ENCODE measurements at places on chromosomes 11 and 22. TPM values are rescaled to one million over a fixed set of nuclear protein-coding genes. Genes with fewer than 3 reads are reported as not detected.

DNA sequence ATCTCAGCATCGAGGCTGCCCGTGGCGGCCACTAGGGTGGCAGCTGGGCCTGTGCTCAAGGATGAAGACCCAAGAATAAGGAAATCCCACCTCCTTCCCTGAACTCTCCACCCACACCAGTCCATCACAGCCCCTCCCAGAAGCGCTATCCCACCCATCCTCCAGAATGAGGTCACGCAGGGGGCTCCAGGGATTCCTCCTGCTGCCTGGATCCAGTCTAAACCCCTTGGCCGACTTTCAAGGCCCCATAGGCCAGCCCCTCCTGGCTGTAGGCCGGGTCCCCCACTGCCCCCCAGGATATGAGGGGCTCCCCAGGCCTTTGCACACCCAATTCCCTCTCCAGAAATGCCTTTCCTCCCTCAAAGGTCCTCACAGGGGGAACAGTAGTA lies 19.0 kb upstream of the SCGB1A1 start:
- DNase-seq: no peak

DNA sequence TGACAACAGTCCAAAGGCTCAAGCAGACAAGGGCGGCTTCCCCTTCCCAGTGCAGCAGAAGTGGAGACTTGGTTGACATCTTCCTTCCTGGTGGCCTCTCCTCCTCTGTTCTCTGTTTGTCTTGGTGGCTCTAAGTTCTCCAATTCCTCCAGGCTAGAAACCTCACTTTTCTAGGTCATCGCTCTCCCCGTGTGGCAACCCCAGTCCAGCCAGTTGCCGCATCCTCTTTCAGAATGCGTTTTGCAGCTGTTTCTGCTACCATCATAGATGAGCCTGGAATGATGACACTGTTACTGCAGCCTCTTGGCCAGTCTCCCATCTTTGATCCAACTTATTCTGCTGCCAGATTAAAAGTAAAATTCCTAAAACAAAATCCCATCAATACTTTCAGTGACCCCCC lies 201.5 kb downstream of the TRIM29 start:
- no peak for DNase-seq

- no peak for DNase-seq
Measured at GRCh38 chr11:59691156-59691555, 22.3 kb upstream of the PATL1 start.

DNA sequence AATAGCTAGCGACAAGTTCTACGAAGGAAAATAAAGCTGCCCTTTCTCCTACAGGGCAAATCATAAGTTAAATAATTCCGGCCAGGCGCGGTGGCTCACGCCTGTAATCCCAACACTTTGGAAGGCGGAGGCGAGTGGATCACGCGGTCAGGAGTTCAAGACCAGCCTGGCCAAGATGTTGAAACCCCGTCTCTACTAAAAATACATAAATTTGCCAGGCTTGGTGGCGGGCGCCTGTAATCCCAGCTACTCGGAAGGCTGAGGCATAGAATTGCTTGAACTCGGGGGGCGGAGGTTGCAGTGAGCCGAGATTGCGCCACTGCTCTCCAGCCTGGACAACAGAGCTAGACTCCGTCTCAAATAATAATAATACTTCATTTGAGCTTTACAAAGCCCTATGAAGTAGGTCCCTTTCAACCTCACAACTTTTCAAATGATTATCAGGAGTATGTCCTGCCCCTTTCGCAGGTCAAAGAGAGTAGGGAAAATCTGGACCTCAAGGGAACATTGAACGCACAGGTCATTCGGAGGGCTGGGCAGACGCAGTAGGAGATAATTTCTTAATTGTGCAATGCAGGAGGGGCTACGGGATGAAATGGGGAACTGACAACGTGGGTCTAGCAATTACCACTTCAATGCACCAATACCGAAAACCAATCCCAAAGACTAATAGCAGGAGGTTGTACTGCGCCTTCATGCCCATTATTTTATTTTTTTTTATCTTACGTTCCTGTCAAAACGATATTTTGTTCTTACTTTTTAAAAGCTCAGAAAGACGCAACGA lies 590 bp downstream of the COMMD9 start:
- no peak for DNase-seq

DNA sequence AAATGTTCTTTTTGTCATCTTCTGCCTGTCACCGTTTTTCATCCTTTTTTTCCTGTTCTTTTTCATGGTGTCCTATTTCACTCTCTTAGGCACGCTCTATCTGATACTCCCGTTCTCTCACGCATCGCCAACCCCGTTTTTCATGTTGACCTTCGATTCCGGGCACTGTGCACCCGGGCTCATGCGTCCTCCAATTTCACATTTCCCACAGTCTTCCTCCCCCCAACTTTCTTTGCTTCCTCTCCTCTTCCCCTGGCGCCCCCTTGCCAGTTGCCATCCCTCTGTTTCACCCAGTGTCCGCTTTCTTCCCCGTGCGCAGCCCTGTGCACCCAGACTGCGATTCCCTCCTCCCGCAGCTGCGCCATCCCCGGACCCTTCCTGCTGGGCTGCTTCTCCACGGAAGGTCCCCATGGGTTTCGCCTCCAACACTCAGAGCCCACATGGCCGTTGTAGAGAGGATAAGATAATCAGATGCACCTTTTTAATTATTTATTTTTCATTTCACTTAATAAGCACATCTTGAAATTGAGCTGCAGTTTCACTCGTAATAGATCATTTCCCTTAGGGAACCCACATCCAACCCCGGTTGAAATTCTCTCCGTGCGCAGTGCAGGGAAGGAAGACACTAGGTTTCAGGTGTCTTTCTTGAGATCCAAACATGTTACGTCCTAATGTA lies 791.1 kb downstream of the NTM start:
- DNase-seq: no peak

DNA sequence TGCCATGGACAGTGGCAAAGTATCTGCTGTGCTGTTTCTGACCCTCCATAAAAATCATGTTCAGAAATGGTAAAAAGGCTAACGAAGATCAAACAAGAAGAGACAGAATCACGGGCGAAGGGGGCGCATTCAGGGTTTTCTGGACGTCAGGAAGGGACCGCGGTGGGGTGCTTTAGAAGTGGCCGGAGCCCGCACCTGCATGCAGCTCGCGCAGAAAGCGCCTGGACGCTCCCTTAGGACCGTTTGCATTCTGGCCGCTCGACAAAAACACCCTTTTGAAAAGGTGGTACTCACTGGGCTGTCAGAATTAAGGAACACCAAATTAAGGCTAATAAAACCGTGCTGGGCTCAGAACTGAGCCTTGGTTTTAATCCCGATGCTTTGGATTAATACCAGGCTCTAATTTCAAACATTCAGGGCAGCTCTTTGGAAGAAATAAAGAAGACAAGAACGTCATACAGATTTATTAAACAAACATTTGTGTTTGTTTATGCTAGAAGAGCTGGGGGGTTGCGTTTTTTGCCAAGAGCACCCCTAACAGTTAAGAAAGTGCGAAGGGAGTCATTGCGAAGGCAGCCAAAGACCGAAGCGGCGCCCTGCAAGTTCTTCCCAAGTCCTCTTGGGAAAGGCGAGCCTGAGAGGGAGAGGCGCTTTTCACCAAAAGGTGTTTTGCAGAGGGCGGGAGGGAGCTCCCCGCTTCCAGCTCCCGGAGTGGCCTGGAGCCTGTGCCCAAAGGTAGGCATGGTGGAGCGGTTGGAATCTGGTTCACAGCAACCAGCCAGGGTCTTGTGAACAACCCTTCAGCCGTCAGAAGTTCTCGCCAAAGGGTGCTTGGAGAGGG lies 47.7 kb upstream of the DBX1 start:
- DNase-seq: no peak

Gene NXPE4
- not detected for total RNA-seq

Gene KMT2A
- total RNA-seq: 185 TPM

Gene EXPH5
- 2.6 TPM for total RNA-seq

Gene OR52I1
- not detected for total RNA-seq
